ENCODE measurements at places on chromosomes 4 and X.

DNA sequence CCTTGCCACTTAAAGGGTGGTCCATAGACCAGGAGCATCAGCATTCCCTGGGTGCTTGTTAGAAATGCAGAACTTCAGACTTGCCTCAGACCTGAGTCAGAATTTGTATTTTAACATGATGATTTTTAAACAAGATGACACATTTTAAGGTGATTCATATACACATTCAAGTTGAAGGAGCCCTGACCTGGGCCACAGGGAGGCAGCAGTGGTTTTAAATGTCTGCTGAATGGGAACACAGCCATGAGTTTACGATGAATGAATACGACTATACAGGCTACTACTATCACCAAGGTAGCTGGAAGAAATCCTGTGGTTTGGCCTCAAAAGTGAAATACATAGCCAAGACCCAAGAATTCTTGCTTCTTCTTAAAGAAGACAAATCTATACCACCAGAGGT lies 2.9 kb downstream of the HDAC8 start:
- no peak for DNase-seq

DNA sequence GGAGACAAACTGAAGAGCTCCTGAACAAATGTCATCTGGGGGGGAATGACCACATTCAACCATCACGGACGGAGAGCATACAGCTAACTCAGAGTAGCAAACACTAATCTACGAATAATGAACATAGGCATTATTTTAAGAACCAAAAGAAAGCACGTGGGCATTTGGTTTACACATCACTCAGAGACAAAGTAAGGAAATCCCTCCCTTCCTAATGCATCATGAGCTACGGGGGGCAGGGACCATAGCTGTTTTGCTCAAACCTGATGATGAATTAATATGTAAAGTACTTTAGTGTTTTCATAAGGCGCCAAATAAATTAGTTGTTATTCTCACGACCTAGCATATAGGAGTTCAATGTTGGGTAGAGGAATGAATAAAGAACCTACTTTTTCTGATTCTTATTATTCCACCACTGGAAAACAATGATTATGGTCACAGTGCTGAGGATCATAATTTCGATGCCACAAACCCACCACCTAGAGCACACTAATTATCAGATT lies 11.7 kb upstream of the TMEM156 start:
- no peak for DNase-seq

- DNase-seq, result no peak
Measured at GRCh38 chr4:95255396-95256107, 293.2 kb downstream of the UNC5C start.

GRCh38 chrX:72052415-72053090 lies 79.2 kb downstream of the RTL5 start:
- DNase-seq, result no peak

DNA sequence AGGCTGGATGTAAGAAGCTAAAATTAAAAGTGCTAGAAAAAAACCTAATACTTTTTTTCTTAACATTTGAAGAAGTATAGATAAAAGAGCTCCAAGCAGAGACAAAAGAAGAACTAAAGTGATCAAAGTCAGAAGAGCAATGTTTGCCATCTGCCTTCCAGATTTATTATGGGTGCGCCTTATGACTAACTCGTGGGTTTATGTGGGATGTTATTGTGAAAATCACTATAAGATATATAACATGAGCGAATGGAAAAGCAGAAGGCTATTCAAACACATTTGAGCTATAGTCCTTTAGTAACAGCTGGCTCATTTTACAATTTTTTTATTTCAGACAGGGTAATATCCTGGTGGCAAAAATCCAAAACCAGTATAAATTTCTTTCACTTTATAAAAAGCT lies 1040.7 kb downstream of the RAPGEF2 start:
- DNase-seq, result no peak

GRCh38 chr4:154616731-154617130 lies 4.3 kb upstream of the FGG start:
- no peak for DNase-seq

DNA sequence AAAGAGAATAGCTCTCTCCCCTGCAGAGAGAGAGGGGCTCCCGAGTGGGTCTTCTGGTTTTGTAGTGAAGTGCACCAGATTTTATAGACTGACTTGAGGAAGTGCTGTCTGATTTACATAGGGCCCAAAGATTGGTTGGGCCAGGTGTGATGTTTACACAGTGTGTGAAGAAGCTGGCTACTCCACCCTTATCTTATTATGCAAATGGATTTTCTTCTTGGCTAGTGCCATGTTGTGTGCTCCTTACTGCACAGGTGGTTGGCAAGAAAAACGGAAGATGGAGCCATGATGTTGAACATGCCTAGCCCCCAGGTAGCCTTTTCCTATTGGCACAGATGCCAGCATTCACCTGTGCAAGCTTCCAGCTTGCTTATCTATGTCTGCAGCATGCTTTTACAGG lies 112.4 kb upstream of the ARHGAP24 start:
- DNase-seq, result no peak

GRCh38 chrX:147228153-147228552 lies 413.6 kb upstream of the CXorf51A start:
- no peak for DNase-seq

GRCh38 chr4:94486372-94486801 lies 34.6 kb downstream of the PDLIM5 start:
- DNase-seq, result no peak

- no peak for DNase-seq
Measured at GRCh38 chrX:9847071-9847470, 60.8 kb downstream of the SHROOM2 start.

DNA sequence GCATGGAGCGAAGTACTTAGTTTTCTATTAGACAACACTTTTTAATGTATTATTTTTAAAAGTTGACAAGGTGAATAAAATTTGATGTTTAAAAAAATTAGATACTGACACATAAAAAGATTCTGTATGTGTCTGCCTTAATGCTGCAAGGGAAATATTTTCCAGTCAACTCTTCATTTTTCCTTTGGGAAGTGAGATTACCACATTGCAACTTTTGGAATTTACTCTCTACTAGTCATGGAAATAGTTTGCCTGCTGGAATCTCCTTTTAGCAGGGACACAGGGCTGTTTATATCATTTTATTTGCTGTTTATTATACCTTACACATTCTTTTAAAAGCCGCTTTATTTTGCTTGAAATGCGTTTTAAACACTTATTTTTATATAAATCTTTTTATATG lies 135.1 kb downstream of the MID1 start:
- no peak for DNase-seq

GRCh38 chr4:9735515-9735914 lies 45.9 kb upstream of the DRD5 start:
- no peak for DNase-seq

- no peak for DNase-seq
Measured at GRCh38 chr4:159297091-159297490, 194.2 kb downstream of the RAPGEF2 start.

DNA sequence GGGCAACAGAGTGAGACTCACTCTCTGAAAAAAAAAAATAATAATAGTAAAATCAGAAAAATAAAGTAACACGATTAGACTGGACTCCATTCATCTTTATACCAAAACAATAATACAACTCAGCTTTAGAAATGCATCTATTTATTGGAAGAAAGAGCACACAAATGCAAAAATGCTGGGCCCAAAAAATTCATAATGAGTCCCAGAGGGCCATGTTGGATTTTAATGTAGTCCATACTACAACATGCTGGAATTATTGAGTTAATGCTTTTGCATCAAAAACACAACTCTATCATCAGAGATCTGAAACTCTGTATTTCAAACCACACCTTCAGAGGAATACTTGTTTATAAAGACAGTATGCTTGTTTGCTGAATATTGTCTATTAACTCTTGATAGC lies 1614.7 kb downstream of the STIM2 start:
- no peak for DNase-seq

GRCh38 chrX:149715468-149715867 lies 3.6 kb downstream of the MAGEA11 start:
- no peak for DNase-seq

DNA sequence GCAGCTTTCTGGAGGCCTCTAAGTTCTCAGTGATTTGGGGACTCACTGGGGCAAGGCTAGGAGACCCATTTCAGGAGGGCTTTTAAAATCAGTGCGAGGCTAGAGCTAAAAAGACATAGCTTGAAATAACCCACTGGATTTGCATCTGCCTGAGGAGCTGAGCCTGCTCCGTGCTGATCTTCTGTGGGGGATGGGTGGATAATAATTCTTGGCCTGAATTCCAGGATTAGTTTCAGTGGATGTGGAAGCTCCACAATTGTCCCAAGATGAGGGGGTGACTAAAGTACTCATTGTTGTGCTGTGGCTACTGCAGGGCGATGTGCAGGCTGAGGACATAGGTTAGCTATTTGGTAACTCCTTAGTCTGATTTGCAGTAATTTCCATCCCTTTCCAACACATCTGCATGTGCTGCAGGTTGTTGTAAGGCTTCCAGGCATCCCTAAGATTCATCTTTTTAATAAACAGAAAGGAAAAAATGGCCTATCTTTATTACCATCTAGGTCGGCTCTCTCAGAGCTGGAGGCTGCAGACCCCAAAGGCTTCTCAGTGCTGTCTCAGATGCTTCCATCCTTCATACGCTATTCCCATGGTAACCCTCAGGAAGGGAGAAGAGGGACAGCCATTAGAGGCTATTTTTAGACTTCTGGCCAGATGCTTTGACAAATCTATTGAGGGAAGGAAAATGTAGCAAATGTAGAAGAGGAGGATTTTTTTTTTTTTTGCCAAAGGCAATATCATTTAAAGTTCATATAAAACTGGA lies 63.4 kb downstream of the GRXCR1 start:
- DNase-seq, result no peak

GRCh38 chrX:149643496-149643895 lies 11.9 kb upstream of the TMEM185A start:
- DNase-seq, result no peak

DNA sequence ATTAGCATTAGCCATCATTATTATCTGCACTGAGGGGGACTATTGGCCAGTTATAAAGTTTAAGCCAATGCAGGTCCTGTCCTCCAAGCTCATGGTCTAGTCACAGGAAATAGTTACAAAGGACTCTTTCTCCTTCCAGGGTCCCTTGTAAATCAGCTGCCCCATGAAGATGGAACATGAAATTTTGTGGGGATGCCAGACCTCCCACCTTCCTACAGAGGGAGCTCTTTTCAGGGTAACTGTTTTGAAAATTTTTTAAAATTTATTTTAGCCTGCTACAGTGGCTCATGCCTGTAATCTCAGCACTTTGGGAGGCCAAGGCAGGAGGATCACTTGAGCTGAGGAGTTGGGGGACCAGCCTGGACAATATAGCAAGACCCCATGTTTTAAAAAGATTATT lies 124.4 kb upstream of the SLC34A2 start:
- no peak for DNase-seq

DNA sequence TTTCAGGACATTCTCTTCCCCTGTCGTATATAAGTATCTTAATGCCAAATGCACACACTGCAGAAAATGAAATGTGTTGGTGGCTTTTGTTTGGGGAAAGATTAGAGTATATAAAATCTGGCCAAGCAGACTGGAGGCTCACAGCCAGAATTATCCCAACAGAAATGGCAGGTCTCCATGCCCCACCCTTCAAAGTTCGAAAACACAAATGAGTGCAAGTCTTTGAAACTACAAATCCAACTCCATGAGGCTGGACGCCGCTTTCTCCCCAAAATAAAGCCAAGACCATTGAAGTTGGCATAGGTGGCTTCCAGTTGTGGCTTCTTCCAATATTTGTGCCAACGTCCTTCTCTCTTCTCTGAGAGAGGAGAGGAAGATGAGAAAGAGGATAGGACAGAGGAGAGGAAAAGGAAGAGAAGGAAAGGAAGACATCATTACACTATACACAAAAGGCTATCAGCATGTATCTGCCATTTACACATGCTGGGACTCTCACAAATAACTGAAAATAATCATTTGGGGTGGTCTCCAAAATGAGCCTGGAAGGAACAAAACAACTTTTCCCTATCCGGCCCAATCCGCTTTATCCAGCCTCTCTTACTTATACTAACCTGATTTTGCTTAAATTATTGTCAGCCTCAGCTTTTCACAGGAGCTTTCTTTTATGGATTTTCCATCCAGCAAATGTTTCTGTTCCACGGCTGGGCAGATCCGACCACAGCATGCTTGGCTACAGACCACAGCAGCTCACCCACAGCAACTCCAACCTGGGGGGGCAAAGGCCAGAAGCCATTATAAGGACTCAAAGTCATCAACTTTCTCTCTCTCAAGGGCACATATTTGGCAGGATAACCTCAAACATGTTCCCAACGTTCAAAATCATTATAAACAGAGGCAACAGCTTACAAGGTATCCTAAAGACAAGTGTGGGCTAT lies 71.7 kb downstream of the APBB2 start:
- no peak for DNase-seq

DNA sequence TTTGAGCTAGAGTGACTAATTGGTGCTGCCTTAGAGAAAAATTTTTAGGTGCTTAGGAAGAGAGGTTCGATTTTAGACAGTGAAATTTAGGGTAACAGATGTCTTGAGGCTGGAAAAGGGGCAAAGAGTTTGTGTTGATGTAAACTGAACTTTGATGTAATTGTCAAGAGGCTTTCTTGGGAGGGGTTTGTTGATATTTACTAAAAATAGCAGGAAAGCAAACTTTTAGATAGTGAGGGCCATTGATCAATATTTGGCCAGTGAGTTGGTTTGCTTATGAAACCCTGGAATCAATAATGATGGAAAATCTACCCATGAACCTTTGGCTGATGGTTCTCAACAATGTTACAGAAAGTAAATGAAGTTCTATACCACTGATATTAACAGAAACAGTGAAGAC lies 537.5 kb downstream of the KCNIP4 start:
- no peak for DNase-seq

DNA sequence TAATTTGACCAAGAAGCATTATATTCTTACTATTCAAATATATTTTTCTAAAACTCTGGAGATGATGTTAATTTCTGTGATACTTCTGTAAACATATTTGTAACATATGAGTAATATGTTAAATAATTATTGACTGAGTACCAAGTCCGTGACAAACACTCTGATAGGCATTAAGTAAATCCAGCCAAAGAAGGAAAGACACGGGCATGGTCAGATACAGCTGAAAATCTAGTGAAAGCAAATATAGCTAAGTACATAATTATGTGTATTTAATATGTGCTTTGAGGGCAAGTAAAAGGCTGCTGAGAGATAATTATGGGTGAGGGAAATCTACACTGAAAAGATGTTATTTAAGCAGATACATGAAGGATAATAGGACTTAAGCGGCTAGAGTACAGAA lies 1263.6 kb upstream of the ADGRL3 start:
- DNase-seq, result no peak

DNA sequence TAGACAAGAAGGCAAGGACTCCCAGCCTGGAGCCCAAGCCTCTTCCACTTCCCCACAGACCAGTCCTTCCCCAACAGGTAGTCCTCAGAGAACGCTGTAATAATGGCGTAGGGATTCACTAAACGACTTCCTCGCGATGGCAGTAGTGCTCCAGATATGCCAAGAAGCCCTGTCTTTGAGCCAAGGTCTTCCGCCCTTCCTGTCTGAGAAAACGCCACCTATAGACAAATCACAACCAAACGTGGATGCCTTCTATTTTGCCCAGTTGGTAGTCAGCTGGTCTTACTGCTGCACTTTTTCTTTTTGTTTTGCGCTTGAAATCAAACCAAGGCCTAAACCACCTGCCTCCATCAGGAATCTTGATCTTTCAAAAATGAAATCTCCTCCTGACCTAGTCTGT lies 203.3 kb downstream of the OR13H1 start:
- DNase-seq, result no peak

All from esophagus squamous epithelium (tissue), 5 donors.